ENCODE measurements at places on chromosomes 3 and 15.

DNA sequence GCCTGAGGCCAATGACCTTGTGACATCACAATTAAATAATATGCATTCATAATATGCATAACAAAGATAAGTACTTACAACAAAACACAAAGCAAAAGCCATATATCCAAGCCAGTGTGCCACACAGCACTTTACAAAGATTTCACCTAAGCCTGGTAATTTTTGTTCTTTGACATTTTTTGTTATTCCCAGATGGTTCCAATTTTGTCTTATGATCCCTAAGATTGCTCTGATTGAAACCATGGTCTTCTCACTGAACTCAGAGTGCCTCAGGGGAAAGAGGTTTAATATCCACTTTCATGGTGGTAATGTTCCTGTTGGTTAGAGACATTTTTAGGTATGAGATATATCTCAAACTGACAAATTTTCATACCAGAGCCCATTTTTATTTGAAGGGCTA is 29.1 kb downstream of the RETNLB start:
- DNase-seq: no peak

DNA sequence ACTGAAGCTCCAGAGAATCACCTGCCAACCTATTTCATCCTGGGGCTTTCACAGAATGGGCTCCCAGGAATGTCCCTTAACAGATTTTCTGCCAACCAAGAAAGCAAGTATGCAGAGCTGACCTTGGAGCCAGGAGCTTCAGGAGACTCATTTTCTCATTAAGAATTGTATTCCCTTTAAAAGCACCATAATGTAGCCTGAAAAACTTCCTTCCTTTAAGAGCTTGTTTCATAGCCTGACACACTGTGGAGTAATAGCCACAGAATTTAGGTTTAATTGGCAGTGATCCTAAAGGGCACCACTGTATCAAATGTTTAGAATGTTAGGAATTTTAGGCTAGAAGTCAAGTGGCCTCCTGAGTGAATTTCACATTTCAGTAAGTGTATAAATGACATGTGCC is 309.8 kb downstream of the GBE1 start:
- no peak for DNase-seq

- DNase-seq: no peak
Measured at GRCh38 chr15:90291679-90292356, 26.3 kb downstream of the NGRN start.

GRCh38 chr3:144272680-144273079 is 301.1 kb downstream of the DIPK2A start:
- no peak for DNase-seq

DNA sequence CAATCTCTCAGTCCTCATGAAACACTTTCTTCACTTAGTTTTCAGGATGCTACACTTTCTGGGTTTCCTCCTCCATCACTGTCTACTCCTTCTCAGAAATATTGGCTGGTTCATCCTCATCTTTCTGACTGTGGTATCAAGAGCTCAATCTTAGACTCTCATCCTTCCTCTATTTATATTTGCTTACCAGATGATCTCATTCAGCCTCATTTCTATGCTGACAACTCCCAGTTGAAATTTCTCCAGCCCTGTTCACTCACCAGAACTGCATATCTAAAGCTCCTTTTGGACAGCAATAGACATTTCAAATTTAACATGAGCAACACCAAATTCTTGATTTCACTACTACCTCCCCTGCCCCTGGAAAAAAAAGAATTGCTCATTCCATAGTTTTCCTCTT is 48.0 kb upstream of the FBN1 start:
- no peak for DNase-seq

- DNase-seq: no peak
Measured at GRCh38 chr3:60758831-60759230, 492.4 kb downstream of the FHIT start.

DNA sequence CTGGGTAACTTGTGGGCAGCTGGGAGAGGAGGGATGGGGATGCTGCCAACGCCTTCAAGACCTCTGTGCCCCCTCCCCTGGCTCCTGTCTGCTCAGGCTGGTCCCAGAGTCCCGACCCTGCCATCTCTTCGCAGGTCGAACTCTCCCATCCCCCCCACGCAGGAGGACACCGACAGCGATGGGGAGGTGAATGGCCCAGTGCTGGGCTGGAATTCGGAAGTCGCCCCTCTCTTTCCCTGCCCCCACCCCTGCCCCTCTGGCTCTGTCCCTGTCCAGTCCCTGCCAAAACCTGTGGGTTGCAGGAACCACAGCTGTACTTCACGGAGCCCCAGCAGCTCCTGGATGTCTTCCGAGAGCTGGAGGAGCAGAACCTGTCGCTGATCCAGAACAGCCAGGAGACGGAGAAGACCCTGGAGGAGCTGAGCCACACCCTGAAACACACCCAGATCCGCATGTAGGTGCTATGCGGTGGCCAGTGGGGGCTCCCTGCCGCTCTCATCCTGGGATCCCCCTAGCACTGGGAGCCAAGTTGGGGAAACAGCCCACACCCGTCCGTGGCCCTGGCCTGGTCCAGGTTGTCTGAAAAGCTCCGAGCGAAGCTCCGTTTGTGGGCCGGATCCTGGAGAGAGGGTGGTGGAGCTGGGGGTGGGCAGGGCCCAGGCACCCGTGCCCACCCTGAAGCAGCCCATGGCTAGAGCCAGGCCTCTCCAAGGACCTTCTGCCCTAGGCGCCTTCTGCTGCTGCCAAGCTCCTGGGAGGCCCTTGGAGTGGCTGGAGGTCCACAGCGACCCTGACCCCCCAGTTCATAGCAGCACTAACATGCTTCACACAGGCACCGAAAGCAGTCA is 28.7 kb downstream of the CFAP100 start:
- no peak for DNase-seq

- DNase-seq: no peak
Measured at GRCh38 chr3:122427857-122428471, 12.1 kb upstream of the WDR5B start.

DNA sequence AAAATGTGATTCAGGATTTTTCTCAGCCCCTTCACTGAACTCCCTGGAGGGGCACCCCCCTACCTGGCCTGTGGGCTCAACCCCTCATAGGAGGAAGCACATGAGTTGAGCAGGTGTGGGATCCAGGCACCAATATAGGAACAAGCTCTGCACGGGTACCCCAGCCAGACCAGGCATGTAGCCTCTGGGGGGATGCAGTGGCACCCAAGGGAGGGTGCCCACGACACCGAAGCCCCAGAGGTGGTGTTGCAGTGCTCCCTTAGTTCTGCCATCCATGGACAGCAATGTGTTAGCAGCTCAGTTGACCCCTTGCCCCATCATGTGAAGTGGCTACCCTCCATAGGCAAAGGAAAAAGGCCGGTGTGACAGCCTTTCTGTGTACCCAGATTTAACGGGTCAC is 30.9 kb upstream of the BCHE start:
- DNase-seq: no peak

- DNase-seq: no peak
Measured at GRCh38 chr15:48388016-48388851, 57.0 kb downstream of the DUT start.

GRCh38 chr3:135051409-135051973 is 256.4 kb downstream of the EPHB1 start:
- DNase-seq: no peak

- DNase-seq: no peak
Measured at GRCh38 chr15:75178938-75179745, 22.5 kb upstream of the C15orf39 start.
